Activated CD8-positive, alpha-beta T cell treated with anti-CD3 and anti-CD28 coated beads for 36 hours (primary cell): ENCODE measurements at places on chromosomes 4 and X. TPM values are rescaled to one million over a fixed set of nuclear protein-coding genes. Genes with fewer than 3 reads are reported as not detected.

DNA sequence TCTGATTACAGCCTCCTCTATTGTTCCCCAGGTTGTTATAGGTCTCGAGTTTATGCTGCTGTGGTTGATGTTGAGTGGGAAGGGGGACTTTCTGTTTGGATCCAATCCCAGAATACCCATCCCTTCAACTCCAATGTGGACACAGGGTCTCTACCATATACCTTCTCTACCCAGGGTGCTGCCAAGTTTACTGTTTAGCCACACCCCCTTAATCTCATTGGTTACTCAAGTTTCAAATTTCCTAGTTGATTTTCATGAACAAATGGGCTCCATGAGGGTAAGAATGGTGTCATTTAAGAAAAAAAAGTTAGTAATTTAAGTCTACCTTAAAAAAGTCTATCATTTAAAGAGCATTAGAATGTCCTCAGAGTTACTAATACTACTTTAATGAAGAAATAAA is 3.6 kb upstream of the SPP1 start:
- H3K36me3 ChIP-seq = no peaks in the 10 kb centered on the region
- H3K27me3 ChIP-seq = peaks cover 28% of the 10 kb centered on the region
- no peak overlapping the region for H3K27ac ChIP-seq
- peaks cover 7% of the 10 kb centered on the region for H3K4me1 ChIP-seq
- no peak overlapping the region for H3K4me3 ChIP-seq

- DNase-seq = no peak
- no peaks in the 10 kb centered on the region for H3K4me1 ChIP-seq
- H3K27me3 ChIP-seq = no peaks in the 10 kb centered on the region
- H3K27ac ChIP-seq = no peak overlapping the region
- H3K36me3 ChIP-seq = no peaks in the 10 kb centered on the region
Measured at GRCh38 chr4:33323393-33323792, 2603.2 kb downstream of the PCDH7 start.

GRCh38 chr4:23438764-23439163 is 451.1 kb downstream of the PPARGC1A start:
- H3K27ac ChIP-seq = no peak overlapping the region
- H3K27me3 ChIP-seq = no peaks in the 10 kb centered on the region
- no peak for DNase-seq
- no peaks in the 10 kb centered on the region for H3K4me1 ChIP-seq

Gene HGFAC
- not detected for total RNA-seq

DNA sequence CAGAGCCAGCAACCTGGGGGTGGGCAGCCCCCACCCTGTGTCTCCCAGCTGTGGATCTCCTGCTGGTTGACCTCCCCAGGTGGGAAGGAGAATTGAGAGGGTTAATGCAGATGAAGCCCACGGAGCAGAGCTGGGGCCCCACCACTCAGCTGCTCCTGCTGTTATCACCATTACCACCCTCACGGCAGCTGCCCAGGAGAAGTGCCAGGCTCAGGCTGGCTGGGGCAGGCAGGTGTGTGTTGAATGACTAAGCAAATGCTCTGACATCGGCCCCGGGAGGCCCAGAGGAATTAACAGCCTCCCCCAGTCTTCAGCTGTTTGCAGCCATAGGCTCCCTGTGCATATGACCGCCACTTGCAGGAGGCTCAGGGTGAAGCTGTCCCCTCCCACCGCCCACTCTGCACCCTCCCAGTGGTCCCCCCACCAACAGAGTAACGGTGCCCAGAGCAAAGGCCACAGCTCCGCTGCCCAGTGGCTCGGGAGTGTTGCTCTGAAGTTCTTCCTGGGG is 133.8 kb downstream of the CPZ start:
- no peak overlapping the region for H3K27ac ChIP-seq
- H3K27me3 ChIP-seq = no peaks in the 10 kb centered on the region
- peaks cover 2% of the 10 kb centered on the region for H3K4me1 ChIP-seq
- no peaks in the 10 kb centered on the region for H3K36me3 ChIP-seq
- DNase-seq = no peak

Gene SPANXB1
- total RNA-seq = not detected

DNA sequence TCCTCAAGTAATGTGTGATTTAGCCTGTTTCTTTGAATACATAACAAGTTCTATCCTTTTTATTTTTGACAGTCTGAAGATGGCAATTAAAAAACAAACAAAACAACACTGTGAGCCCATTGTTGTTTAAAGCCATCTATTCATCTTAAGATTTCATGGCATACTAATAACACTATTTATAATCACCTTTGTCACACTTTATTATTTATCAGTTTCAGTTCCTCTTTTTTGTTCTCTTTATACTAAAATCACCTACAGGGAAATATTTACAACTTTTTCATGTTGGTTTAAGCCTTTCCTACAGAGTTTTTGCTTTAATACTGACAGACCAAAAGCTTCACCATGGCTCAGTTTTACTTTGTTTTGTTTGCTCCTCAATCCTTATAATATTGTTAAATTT is 247.4 kb upstream of the CTSO start:
- no peak overlapping the region for H3K4me3 ChIP-seq
- H3K4me1 ChIP-seq = no peaks in the 10 kb centered on the region
- no peaks in the 10 kb centered on the region for H3K27me3 ChIP-seq
- DNase-seq = no peak
- H3K36me3 ChIP-seq = no peaks in the 10 kb centered on the region

DNA sequence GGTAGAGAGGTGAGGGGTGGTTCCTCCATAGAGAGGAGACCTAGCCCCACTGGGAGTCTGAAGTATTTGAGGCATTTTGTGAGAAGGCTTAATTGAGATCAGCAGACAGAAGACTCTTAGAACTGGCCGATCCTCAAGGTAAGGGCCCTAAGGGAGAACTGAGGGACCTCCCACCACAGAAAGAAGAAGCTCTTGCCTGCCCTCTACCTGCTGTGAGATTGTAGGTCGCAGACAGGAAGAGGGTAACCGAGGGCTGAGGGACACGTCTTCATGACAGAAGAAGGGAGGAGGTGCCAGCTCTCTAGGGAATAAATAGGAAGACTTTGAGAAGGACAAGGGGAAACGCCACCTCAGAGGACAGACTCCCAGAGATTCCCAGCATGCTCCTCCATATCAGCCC is 24.1 kb upstream of the MAGEC1 start:
- no peak overlapping the region for H3K4me3 ChIP-seq
- H3K27ac ChIP-seq = no peak overlapping the region
- DNase-seq = no peak

Gene GAGE12F
- total RNA-seq = not detected

DNA sequence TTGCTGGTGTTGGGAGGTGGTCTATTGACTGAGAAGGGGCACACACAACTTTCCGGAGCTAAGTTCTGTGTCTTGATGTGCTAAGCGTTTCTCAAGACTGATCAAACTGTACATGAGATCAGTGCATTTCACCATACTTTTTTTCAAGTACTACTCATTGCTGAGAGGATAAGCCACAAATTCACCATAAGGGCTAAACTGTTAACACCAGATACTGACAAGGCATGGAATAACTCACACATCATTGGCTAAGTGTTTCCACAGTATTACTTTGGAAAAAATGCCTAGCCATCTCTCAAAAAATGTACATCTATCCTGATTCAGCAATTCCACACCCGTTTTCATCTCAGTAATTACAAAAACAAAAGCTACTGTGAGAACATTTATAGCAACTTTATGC is 13.0 kb downstream of the RBMX start:
- H3K36me3 ChIP-seq = peaks cover 64% of the 10 kb centered on the region
- H3K4me3 ChIP-seq = no peak overlapping the region
- H3K4me1 ChIP-seq = peaks cover 46% of the 10 kb centered on the region
- DNase-seq = no peak
- H3K27ac ChIP-seq = peak overlapping the region; percentile 37

- H3K4me1 ChIP-seq = peaks cover 40% of the 10 kb centered on the region
- peak; percentile 16 for DNase-seq
- peak overlapping the region; percentile 5 for H3K27ac ChIP-seq
- H3K4me3 ChIP-seq = peak overlapping the region; percentile 8
Measured at GRCh38 chrX:154321594-154321993, 26.0 kb downstream of the TKTL1 start.
